ENCODE measurements at places on chromosomes 12 and 14.
A peak's percentile ranks its signal among the peaks of the same experiment; 100 is the strongest.

DNA sequence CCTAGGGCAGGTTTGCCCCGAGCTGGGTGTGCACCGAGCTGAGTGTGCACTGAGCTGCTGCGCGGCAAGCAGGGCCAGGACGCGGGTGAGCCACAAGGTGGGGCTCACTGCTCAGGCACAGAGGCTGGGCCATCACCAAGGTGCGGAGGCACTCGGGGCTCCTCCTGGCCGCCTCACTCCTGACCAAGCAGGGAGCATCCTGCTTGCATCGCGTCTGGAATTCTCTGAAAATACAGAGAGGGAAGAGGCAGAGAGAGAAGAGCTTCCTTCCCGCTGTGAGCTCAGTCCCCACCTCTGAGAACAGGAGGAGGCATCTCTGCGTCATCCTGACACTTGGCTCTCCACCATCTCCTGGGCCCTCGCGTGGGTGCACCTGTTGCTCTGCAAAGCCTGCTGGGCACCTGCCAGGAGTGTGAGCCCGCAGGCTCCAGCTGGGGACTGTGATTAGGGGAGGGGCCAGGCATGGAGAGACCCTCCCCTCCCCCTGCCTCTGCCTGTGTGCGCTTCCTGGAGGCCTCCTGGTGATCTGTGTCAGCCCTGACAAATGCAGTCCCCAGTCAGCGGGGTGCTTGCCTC, 116.3 kb downstream of the GLT1D1 start:
- DNase-seq = no peak

DNA sequence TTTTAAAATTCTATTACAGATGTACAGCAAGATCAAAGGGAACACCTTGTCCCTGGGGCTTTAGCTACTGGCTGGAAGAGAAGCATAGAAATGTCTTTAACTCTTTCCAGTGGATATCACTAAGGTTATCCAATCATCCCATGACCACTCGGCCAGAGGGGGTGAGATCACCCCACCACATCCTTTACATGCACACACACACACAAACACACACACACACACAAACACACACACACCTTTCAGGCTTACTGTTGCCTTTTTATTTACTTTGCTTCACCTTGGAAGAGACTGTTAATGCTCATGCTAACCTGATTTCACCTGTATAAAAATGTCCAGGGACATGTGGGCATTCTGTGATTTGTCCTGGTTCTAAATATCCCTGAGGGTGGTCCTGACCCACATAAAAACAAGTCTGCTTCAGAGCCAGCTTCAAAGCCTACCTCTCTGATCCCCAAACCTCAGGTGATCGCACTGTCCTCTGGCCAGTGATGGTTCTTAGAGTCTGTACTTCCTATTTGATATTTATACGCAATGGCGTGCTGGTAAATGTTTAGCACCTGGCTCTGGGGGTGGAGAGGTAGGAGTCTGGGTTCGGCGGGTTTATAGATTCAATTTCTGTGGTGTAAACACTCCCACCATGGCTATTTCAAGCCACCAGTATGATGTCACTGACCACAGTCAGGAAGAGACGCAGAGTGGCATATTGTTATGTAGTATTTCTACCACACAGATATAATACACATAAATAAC, 166.1 kb upstream of the EEA1 start:
- no peak for DNase-seq

DNA sequence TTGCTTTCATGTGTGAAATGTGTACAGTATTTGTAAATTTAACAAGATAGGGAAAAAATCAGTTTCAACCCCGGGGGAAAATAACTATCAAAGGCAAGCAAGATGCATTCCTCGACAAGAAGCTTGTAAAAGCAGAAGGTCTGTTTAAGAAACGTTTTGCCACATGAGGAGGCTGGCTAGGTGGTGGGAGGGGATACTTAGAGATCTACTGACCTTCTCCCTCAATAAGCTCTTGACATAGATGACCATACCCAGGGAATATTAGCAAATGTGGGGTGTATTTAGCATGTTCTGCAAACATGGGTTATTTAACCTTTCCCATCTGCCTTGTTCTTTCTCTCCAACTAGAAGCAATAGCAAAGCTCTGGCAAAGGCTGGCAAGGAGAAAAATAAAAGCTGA, 4.9 kb downstream of the PTCSC3 start:
- DNase-seq = no peak

DNA sequence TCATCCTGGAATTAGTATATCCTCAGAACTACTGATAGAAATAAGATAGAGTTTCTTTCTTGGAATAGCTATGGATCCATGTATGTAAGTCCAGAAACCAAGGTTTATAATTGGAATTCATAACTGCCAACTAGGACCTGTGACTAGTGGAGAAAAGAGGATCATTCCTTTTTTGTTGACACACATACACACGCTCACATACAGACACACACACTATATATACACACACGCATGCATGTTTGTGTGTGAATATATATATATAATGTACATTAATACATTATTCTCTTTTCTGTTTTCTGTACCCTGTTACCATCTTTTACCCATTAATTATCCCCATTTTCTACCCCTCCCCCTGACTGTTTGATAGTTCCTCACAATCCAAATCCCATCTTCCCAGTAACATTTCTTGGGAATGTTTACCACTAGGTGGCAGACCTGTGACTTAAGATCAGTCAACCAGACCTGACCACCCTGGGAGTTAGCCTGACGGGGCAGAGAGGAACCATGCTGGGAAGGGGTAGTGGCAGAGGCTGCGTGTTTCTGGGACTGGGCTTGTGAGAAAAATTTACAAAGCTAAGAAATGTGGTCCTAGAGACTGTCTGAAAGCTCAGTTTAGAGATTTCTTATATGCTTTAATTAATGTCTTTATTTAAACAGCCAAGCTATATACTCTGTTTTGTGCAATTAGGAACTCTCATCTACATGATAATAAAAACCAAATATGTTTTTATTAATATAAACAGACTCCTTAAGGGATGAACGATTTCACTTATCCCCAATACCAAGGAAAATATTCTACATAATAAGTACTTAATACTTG, 308.0 kb downstream of the PPFIA2 start:
- DNase-seq = no peak

DNA sequence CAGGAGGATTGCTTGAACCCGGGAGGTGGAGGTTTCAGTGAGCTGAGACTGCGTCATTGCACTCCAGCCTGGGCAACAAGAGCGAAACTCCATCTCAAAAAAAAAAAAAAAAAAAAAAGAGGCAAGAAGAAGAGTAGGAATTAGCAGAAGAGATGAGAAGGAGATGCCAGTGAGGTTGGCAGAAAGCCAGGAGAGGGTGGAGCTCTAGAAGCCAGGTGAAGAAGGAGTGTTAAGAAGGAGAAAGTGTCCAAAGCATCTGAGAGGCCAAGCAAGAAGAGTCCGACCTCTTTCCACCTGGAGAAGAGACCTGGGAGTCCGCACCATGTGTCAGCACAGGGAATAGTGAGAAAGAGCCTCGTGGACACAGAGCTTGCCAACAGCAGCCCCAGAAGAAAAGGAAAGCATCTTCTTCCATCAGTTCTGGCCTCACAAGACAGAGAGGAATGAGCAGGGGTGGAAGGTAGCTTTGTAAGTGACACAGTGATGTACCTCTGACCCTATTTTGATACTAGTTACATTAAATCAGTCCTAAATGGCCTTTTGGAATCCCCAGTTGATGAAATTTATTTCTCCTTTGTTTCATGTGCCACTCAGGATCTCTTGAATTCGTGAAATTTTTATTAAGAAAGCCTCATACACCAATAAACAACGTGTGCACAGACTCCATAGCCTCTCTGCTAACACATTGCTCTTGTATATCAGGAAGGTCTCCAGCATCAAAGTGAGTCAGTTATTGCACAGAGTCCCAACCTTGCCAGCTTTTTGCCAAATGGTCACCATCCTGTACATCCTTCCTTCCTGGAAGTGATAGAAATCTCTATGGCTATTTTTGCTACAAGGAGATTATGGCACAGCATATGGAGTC, 70.6 kb downstream of the SAMD4A start:
- no peak for DNase-seq

- no peak for DNase-seq
Measured at GRCh38 chr12:27999970-28000369, 27.4 kb upstream of the PTHLH start.

GRCh38 chr12:86727160-86727559, 471.0 kb upstream of the MGAT4C start:
- DNase-seq = no peak

GRCh38 chr14:36271939-36272907, 48.2 kb downstream of the MBIP start:
- DNase-seq = no peak

DNA sequence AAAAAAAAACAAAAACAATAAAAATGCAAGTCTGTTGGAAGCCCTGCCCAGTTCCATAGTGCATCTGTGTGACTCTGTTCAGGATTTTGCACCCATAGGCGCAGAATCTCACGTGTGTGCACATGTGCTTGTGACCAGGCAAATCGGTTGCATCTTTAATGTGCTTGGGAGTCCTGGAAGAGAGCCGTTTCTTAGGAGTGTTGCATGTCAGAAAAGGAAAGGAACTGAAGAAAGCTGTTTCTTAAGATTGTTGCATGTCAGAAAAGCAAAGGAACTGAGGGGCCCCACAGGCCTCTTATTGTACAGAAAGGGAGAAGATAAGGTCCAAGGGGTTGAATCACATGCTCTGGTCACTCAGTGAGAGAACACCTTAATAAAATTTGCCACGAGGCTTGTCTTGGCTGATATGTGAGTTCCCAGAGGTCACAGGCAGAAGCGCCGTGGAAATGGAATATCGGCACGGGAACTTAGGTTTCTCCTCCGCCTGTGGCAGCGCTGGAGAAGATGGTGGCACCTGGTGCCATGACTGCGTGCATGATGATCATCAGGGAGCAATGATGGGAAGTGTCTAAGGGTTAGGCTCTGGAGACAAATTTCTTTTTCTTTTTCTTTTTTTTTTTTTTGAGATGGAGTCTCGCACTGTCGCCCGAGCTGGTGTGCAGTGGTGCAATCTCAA, 90.0 kb downstream of the LRRC74A start:
- DNase-seq = no peak

- DNase-seq = peak; percentile 27
Measured at GRCh38 chr12:31749024-31749704, 20.3 kb upstream of the AMN1 start.

DNA sequence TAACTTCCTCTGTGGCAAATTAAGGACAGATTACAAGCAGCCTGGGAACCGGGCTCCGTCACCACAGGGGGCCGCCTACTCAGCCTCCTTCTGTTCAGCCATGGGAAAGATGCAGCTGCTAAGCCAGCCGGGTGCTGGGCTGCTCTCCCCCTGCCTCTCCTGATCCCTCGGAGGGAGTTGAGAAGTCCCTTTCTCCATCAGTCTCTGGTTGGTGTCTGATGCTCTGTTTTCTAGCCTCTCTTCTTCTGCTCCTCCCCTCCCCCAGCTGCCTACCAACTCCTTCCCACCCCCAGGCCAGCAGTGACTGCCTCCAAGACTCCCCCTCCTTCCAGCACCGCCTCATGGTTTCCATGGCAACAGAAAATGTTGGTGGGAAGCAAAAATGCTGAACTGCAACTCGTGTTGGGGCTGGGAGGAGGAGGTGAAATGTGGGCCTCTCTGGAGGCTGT, 486.7 kb downstream of the APAF1 start:
- DNase-seq = no peak

GRCh38 chr12:49705479-49706134, 1.6 kb downstream of the FMNL3 start:
- DNase-seq = no peak

DNA sequence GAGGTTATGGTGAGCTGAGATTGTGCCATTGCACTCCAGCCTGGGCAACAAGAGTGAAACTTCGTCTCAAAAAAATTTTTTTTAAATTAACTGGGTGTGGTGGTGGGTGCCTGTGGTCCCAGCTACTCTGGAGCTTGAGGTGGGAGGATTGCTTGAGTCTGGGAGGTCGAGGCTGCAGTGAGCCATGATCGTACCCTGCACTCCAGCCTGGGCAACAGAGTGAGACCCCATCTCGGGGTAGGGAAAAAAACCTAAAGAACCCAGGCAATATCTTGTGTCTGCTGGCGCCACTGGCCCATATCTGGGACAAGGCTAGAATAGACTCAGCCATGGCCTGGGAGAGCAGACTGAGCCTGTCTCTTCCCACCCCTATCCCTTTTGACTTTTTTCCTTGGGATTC, 9.1 kb upstream of the GPRC5A start:
- DNase-seq = no peak

GRCh38 chr12:42679466-42679865, 89.9 kb upstream of the PRICKLE1 start:
- no peak for DNase-seq

- no peak for DNase-seq
Measured at GRCh38 chr12:132285991-132286681, 43.3 kb downstream of the GALNT9 start.

DNA sequence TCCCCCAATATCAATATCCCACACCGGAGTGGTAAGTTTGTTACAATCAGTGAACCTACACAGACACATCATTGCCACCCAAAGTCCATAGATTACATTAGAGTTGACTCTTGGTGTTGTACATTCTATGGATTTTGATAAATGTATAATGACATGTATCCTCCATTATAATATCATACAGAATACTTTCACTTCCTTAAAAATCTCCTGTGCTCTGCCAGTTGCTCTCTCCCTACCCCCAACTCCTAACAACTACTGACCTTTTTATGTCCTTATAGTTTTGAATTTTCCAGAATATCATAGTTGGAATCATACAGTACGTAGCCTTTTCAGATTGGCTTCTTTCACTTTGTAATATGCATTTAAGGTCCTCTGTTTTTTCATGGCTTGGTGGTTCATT, 48.4 kb downstream of the SLC4A8 start:
- DNase-seq = no peak

DNA sequence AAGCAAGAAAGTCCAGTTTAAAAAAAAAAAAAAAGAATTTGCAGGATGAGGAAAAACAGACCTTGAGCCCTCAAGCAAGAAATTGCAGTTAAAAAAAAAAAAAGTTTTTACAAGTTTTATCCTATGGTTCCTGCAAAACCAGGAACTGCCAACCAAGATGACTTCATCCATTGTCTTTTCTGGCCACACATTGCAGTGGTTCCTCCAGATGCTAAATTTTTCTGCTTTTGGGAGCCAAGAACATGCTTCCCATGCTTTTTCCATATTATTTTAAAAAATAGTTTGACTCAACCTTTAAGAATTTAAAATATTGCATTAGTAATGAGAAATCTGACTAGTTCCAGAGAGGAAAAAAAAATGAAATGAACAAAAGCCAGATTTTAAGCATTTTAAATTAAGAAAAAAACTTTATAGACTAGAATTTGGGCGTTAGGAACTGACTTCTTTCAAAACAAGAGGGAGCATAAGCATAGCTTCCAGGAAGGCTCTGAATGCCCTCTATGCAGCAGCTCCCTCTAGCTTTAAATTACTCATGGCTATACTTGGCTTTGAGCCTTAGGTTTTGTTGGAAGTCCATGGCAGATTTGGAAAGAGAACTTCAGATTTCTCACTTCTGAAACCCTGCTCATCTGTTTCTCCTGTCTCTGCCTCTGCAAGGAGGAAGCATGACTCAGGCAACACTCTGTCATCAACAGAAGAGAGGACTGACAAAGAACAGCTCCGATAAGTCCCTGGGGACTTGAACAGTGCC, 124.5 kb downstream of the GPR65 start:
- no peak for DNase-seq

GRCh38 chr14:21100931-21101330, at the start of gene TMEM253:
TSS of gene TMEM253 (plus strand) at chr14:21101066. CDS start at chr14:21101344, 278 bp downstream.
- no peak for DNase-seq

Data from stimulated activated CD8-positive, alpha-beta memory T cell treated with anti-CD3 and anti-CD28 coated beads, Interleukin-15, amount 100 ng/mL, for 1 hour (primary cell).